ENCODE measurements at places on chromosomes 11 and 22. TPM values are rescaled to one million over a fixed set of nuclear protein-coding genes. Genes with fewer than 3 reads are reported as not detected.

The KCNJ5 gene
- total RNA-seq: not detected

The LMO2 gene
- total RNA-seq: 28.1 TPM

GRCh38 chr22:35567351-35568141, 26.9 kb downstream of the RASD2 start:
- DNase-seq: no peak

DNA sequence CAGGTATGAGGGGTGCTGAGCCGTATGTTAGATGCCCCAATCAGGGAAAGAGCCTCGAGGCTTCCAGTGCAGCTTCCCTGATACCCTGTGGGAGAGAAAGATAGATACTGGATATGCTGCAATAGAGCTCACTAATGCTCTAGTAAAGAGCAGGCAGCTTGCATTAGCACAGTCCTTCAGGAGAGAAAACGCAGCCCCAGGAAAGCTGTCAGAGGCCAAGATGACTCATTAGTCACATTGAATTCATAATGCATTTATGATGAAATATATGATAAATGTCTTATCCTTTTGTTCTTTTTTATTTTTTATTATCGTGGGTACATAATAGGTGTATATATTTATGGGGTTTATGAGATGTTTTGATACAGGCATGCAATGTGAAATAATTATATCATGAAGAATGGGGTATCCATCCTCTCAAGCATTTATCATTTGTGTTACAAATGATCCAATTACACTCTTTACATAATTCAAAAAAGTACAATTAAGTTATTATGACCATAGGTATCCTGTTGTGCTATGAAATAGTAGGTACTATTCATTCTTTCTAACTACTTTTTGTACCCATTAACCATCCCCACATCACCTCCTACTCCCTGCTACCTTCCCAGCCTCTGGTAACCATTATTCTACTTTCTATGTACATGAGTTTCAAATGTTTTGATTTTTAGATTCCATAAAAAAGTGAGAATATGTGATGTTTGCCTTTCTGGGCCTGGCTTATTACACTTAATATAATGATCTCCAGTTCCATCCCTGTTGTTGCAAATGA, 94.5 kb upstream of the TOP3B start:
- DNase-seq: no peak

GRCh38 chr11:132588366-132588765, 943.9 kb downstream of the OPCML start:
- no peak for DNase-seq

DNA sequence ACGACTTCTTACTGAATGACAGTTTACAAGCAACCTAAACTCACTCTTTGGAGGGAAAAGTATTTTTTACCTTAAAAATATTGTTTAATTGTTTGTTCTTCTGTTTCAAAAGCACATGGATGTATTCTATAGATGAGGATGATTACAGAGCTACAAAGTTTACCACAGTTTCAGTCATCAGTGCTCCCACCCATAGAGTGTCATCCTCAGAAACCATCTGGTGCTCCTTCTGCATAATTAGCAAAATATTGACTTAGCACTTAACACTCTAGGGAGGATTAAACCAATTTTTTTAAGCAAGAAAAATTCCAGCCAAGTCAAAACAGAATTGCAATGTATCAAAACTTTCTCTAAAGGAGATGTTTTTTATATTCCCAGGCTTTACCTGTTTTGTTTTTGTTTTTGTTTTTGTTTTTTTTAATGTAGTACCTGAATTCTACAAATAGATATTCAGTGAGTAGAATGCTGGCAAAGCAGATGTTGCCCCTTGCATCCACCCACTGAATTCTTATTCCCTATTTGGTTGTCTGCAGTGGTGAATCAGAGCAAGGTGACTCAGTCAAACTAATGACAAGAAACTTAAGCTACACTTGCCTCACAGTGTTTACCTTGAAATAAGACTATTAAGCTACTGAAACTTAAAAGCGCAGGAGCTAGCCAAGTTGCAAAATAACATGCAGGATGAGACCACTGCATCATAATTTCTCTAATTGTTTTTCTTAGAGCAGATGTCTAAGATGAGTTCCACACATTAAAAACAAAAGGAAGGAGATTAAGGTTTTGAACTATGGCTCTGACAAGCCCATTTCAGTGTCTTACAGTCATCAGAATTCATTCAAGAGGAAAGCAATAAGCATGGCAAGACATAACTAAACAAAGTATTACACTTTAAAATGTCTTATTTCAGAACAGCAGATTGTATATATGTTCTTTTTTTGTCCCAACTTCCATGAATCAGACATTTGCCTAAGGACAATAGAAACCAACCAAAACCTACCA, 155.1 kb upstream of the SOX6 start:
- DNase-seq: no peak

Measured in uterus (tissue), 4 donors.